ENCODE measurements at places on chromosomes 11 and 22.

DNA sequence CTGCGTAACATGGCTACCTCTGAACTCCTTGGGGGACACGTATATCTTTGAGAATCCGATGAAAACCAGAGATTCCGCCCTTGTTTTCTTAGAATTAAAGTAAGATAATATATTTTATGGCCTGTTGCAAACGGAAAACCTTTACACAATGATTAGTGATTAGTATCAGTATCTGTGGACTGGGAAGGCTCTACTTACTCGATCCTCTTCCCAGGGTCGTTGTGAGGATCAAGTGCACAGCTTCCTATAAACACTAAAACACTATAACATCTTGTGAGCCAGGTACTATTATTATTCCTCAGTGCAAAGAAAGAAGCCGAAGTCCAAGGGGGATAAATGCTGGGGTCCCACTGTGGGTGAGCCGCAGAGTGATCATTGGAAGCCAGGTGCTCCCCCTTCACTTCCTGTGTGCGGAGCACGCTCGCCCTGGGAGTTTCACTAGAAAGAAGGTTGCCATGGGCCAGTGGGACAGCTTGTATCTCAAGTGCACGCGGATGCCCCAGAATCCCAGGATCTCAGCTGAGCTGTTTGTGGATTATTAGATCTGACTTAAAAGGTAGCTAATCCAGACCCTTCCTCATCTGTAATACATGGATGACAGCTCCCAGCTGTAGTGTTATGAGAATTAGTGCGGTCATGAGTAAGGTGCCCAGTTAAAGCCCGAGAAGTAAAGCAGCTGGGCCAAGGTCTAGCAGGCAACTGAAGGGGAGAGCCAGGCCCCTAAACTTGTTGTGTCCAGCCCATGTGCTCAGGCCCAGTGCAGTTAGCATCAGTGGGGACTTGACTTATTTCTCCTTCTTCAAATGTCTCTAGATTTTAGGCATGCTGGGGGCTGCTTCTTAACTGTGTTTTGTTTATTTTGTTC, 839 bp downstream of the CBY1 start:
- no peak for DNase-seq

DNA sequence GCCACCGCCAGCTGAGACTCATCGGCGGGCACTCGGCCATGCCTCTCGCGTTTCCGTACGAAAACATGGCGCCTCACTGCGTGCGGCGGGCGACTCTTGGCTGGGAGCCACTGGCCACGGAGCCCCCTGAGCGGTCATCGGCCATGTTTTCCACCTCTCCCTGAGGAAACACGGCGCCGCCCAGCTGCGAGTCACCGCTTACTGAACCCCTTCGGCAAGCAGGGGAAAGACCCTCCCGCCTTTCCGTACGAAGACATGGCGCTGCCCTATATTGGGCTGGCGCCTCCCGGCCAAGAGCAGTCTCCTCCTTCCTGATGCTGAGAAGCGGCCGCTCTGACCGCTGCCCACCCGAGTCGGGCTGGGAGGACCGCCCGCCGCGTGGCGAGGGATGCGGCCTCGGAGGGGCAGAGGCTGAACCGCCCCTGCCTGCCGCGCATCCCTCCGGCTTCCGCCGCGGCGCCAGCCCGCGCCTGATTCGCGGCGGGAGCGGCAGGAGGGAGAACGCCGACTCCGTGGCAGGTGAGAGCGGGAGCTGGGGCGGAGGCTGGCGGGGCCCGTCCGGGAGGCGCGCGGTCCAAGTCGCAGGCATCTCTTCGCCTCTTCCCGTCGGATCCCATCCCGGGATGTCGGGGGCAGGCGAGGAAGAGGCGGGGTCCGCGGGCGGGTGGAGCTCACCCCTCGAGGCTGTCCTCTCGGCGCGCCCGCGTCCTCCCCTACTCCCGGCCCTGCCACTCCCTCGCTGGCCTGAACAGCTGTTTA, at the start of gene TCP11L1:
Gene TCP11L1 (plus strand): TSS at position 299 of the 759 bp plus-strand sequence. CDS start 4,202 bp downstream, outside the sequence.
- DNase-seq = peak; percentile 95

DNA sequence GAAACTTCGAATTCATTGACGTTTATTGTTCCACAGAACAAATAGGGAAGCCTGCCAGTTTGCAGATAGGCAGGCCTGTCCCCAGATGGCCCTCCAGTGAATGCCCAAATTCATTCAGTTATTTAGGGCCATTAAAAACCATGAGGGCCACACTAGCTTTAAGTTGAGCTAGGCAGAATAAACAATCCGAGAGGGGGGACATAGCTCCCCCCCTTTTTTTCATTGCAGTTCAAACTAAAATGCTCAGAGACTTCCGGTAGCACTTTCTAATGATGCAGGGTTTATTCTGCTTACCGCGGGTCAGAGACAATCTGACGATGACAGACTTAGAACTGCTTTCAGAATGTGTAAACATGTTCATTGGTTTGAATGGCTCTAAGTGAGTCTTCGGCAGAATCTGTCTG, 72.0 kb downstream of the ZBTB16 start:
- peak; percentile 16 for DNase-seq

DNA sequence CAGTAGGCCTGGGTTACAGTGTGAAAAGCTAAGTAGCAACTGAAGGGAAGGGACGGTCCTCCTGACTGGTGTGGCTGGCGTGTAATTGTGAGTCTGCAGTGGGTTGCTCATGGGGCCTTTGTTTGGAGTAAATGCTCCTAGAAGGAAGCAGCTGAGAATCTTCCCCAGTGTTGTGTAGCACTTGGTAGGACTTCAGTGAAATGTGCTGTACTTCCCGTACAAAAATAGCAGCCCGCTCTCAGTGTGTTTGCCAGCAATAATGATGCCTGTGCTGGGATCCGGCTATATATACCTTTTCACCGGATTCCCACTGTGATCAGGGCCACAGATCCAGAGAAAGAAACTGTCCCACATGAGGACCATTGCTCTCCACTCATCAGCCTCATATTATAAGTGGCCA, 175.7 kb upstream of the NTM start:
- no peak for DNase-seq

DNA sequence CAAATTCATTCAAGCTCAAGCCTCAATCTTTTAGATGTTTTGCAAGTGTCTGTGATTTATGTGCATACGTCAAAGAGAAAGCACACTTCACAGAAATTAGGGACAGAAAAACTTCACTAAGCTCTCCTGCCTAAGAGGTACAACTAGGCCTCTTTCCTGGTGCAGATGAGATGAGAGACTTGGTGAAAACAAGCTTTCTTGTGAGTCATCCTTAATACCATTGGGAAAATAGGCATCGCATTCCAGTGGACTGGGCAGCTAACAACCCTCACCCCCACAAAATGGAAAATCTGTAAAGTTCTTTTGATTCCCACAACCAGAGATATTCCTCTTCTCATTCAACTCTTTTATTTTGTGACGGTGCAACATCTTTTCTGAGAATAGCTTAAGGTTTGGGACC, 1110.4 kb upstream of the CCDC90B start:
- DNase-seq = no peak

DNA sequence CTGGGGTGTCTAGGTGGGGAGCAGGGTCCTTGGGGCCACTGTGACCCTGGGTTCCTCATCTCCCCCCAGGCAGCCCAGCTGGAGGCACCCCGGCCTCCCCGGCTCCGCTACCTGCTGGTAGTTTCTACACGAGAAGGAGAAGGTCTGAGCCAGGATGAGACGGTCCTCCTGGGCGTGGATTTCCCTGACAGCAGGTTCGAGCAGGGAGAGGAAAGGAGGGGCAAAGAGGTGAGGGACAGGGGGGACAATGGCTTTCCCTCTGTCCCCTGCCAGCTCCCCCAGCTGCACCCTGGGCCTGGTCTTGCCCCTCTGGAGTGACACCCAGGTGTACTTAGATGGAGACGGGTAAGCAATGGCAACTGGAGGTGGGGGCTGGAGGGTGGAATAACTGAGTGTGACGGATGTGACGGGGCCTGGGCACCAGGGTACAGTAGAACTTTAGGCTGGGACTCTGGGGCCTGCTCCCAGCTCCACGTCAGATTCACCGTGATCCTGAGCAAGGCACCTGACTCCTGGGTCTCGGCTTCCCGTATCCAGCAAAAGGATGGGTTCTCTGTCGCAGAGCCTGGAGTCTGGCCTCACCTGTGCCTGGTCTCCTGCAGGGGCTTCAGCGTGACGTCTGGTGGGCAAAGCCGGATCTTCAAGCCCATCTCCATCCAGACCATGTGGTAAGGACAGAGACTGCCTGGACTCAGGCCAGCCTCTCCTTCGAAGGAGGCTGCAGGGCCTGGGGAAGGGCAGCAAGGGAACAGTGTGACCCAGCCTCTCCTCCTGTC, 3.6 kb downstream of the SSH3 start:
- DNase-seq = no peak

- no peak for DNase-seq
Measured at GRCh38 chr11:69984457-69985261, 93.5 kb upstream of the ANO1 start.

DNA sequence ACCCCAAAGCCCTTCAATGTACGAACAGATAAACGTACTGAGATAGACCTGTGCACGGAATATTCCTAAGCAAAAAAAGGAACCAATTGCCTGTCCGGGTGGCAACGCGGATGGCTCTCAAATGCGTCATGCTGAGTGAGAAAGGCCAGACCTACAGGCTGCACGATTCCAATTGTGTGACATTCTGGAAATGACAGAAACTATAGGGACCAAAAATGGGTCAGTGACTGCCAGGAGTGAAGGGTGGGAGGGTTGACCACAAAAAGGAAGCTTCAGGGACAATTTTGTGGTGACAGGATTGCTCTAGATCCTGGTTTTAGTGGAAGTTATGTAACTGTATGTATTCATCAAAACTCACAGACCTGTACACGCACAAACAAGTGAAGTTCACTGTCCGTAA, 24.0 kb upstream of the SYT8 start:
- DNase-seq = no peak

DNA sequence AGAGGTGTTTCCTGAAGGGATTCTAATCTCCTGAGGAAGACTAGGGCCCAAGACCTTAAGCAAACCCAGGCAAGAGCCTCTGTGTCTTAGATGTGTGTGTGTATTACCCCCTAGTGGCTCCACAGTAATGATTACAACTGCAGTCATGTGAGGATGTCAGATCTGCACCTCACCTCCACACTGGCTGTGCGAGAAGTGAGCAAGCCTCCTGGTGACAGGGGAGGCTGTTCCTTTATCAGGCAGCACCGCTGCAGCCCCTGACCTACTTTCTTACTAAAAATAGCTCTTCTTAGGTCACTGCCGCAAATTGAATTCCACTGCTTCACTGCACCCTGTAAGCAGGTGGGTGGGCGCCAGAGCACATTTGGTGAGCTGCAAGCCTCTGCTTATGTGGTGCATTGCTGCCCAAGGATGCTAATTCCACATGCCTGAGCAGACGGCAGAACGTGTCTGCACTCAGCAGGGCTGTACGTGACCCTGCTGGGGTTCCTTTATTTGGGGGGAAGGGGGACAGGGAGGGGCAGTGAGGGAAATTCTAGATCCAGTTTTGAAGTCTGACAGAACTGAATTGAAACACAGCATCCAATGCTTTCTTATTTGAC, 112.4 kb downstream of the KCNC1 start:
- no peak for DNase-seq

GRCh38 chr11:82980292-82980691, 78.8 kb downstream of the DDIAS start:
- peak; percentile 92 for DNase-seq

All from endothelial cell of umbilical vein (primary cell).